ENCODE measurements at places on chromosomes 6 and 20.

- no peak for DNase-seq
These were observed 195.5 kb downstream of the EPM2A start for GRCh38 chr6:145539831-145540230.

DNA sequence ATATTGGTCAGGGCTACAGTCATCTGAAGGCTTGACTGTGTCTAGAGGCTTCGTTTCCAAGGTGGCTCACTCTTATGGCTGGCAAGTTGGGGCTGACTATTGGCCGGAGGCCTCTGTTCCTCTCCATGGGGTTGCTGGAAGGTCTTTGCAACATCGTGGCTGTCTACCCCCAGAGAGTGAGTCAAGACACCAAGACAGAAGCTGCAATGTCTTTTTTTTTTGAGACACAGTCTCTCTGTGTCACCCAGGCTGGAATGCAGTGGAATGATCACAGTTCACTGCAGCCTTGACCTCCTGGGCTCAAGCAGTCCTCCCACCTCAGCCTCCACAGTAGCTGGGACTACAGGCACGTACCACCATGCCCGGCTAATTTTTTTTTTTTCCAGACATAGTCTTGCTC is 29.4 kb upstream of the KIF3B start:
- DNase-seq: no peak

- no peak for DNase-seq
These were observed 71.3 kb downstream of the HACE1 start for GRCh38 chr6:104788400-104788799.

DNA sequence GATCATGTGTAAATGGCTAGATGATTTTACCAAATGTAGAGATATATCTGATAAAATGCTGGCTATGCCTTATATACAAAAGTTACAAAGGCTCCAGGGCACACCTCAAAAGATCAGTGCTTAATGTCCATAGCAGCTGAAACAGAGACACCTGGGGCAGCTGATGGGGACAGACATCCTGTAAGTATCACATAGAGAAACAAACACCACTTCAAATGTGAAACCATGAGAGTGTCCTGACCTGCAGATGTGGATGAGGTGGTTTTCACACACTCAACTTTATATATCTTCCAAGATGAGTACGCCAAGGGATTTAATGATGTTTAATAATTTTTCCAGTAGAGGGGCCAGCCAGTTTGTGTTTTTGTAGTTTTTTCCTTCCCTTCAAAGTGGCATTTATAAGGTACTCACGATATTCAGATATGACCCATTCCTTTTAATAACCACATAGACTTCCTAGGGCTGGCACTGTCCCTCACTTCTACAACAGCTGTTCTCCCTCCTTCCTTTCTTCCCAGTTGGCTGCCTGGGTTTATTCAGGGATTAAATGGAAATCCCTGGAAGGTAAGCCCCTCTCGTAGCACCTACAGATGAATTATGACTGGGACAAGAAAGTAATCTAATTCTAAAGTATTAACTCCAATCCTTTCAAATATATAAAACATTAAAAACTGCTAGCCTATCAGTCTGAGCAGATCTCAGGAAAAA is 50.3 kb upstream of the MCM9 start:
- no peak for DNase-seq

DNA sequence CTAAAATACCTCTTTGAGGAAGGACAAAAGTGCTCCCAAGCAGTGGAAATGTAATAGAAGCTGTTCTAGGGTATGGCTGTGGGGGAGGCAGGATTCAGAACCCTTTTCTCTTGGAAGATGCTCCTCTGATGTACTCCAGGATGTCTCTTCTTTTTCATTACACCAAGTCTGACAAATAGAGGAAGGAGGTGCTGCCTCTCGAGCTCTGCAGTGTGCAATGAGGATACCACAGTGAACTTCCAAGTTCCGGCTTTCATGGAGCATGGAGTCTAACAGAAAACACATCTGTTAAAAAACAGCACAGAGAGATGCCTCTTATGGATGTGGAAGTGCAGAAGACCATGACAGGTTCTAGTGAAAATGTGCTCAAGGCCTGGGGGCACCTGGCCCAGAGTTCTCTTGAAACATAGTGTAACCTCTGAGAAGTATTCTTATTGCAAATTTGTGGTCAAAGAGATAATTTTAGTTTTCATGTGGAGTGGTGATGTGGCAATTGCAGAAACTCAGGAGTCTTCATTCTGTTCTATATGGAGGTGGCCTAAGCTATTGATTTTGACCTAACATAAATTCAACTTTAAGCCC is 362.0 kb upstream of the CITED2 start:
- no peak for DNase-seq

- DNase-seq: no peak
These were observed 55.1 kb downstream of the MYLK4 start for GRCh38 chr6:2695454-2696095.

GRCh38 chr6:89640804-89641203 is 2.3 kb upstream of the LYRM2 start:
- DNase-seq: no peak

GRCh38 chr6:11368760-11369159 is 136.3 kb upstream of the NEDD9 start:
- no peak for DNase-seq

DNA sequence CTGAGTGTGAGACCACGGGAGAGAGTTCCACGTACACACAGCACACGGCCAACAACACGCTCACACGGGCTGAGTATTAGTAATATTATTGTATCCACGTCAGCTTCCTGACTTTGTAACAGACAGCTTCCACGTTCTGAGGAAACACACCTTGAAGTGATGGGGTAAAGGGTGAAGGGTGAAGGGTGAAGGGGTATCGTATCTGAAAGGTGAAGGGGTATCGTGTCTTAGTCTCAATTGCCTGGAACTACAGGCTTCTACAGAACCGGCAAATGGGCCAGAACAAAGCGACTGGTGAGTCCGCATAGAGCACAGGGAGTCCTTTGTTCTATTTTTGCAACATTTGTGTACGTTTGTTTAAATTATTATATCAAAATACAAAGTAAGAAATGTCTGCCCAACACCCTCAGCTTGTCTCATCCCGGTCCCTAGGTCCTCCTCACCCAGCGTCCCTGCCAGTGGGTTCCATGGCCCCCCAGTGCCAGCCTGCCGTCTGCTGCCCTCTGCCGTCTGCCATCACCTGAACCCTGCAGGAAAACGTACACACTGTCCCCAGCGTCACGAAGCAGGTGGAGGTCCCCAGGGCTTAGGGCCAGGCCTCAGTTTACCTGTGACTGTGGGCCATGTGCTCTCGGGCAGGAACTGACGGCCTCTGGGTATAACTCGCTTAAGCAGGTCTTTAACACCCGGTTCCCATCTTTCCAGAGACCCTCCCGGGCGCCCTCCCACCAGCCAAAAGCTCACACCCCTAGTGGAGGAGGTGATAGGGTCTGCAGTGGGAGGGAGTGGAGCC is 4.4 kb upstream of the HELZ2 start:
- no peak for DNase-seq

GRCh38 chr20:62818592-62819493 is 2.0 kb downstream of the COL9A3 start:
- DNase-seq: no peak

DNA sequence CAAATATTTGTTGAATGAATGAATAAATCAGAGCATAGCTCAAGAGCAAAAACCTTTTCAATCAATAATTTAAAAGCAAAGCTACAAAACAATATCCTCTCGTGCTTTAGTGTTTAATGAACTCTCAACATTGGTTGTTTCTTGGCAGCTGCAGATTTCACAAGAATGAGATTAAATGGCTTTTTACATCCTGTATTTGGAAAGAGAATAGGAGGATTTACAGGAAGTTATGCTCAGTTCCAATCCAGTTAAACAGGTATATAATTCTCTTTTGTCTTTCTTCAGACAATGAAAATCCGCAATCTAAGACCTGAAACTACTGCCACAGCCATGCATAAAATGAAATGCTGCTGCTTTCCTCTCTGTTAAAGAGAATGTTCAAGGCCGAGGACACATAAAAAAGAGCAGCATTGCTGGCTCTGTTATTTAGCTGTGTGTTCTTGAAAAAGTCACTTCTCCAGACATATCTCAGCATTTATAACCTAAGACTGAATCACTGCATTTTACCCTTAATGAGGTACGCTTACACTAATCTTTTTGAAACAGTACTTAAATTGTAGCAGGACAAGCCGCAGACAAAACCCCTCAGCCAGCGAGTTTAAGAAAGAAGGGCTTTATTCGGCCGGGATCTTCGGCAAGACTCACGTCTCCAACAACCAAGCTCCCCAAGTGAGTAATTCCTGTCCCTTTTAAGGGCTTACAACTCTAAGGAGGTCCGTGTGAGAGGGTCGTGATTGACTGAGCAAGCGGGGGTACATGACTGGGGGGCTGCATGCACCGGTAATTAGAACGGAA is 3.6 kb downstream of the C6orf52 start:
- no peak for DNase-seq

- DNase-seq: no peak
These were observed 159.9 kb downstream of the ASCC3 start for GRCh38 chr6:100721256-100721655.

DNA sequence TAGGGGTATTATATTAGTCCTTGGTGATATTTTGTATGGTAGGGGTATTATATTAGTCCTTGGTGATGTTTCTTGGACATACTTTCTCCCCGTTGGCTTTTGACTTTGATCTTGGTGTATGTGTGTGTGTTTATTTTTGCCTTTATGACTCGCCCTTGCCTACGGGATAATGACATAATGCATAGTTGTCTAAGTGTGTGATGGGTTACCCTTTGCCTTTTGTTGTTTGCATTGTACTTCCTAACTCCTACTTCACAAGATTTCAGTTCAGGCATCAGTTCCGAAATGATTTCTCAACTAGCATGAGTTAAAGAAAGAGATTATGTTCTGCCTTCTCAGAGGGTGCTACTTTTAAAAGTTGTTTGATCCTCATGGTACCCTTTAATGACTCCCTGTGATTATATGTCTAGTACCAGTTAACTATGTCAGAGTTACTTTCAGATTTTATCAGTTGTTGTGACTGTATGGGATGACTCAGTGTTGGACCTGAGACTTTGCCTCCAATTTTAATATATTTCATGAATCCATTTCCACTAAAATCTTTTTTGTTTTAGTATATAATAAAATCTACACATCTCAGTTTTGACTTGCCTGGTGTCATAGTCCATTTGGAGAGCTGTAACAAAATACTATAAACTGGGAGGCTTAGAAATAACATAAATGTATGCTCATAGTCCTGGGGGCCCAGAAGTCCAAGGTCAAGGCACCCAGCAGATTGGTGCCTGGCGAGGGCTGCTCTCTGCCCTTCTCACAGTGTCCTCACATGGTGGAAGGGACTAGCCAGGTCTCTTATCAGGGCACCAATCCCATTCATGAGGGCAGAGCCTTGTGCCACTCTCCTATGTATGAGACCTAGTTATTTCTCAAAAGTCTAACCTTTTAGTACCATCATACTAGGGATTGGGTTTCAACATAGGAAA is 34.1 kb downstream of the CDYL start:
- DNase-seq: no peak

DNA sequence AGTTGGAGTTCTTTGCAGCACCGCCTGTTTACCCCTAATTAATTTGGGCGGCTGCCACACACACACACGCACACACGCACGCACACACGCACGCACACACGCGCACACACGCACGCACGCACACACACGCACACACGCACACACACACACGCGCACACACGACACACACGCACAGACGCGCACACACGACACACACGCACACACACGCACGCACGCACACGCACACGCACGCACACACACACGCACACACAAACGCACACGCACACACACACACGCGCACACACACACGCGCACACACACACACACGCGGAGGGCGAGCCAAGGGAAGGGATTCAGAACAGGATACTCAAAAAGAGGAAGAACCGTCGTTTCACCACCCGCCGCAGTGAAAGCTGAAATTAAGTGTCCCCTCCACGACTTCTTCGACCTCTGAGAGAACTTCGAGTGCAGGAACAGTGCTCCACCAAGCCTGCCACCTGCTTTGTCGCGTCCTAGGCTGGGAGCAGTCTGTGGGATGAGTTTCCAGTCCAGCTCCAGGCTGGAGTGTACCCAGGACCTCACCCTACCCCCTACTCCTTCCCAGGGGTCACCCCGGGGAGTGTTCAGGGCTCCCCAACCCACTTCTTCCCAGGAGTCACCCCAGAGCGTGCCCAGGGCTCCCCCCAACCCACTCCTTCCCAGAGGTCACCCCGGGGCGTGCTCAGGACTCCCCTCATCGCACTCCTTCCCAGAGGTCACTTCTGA is 1.1 kb downstream of the RNASET2 start:
- no peak for DNase-seq

DNA sequence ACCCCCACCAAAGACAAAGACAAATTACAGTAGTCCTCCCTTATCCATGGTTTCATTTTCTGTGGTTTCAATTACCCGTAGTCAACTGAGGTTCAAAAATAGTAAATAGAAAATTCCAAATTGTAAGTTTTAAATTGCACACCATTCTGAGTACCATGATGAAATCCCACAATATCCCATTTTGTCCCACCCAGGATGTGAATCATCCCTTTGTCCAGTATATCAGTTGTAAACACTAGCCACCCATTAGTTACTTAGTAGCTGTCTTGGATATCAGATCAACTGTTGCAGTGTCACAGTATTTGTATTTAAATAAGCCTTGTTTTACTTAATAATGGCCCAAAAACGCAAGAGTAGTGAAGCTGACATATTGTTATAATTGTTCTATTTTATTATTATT is 364.0 kb upstream of the ARID1B start:
- DNase-seq: no peak

DNA sequence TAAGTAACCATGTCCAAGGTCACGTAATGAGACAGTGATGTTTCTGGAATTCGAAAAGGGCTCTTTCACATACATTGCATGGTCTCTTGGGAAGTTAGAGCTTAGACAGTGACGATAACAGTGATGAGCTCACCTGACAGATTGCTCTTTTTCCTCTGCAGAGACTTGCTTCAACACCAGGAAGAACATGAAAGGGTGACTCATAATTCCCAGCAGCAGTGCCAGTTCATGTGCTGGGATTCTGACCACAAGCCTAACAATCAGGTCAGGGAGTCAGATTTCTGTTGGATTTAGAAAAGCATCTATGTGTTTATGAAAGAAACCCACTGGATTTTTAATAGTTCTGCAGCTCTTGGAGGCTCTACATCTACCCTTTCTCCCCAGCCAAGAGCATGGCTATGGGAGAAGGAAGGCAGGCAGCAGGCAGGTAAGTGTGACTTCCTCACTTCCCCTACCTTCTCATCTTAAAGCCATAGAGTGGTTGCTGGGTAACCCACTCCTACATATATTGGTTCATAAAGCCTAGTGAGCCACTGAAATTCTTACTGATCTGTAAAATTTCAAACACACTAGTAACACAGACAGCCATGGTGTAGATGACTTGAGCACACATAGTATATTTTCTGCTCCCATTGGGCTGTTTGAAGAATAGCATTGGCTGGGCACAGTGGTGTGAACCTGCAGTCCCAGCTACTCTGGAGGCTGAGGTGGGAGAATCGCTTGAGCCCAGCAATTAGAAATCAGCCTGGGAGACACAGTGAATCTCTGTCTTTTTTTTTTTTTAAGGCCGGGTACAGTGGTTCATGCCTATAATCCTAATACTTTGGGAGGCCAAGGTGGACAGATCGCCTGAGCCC is 44.4 kb upstream of the LOC128125822 start:
- DNase-seq: peak; percentile 56

DNA sequence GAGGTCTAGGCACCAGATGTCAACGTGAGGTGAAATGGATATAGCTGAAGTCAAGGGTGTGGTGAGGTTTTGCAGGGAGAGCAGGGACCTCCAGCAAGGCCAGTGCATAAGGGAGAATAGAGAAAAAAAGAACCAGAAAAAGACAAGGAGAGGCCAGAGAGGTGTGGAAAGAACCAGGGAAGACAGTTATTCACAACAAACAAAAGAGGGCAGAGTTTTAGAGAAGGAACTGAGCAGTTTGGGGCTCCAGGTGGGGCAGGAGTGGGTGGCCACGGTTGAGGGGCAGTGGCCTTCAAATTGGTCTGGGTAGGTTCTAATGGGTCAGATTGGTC is 11.6 kb upstream of the NQO2 start:
- no peak for DNase-seq

- DNase-seq: no peak
These were observed 80.5 kb downstream of the YTHDF1 start for GRCh38 chr20:63135411-63135810.

Measured in GOT3 (cell line).